ENCODE measurements at places on chromosomes 5 and 9.
A peak's percentile ranks its signal among the peaks of the same experiment; 100 is the strongest.

- peak; percentile 6 for DNase-seq
Measured at GRCh38 chr5:33936004-33936380, 194 bp upstream of the RXFP3 start.

- no peak for DNase-seq
Measured at GRCh38 chr9:118596374-118597015, 772.7 kb downstream of the BRINP1 start.

GRCh38 chr5:180976518-180976917 lies 12.1 kb upstream of the BTNL3 start:
- no peak for DNase-seq

DNA sequence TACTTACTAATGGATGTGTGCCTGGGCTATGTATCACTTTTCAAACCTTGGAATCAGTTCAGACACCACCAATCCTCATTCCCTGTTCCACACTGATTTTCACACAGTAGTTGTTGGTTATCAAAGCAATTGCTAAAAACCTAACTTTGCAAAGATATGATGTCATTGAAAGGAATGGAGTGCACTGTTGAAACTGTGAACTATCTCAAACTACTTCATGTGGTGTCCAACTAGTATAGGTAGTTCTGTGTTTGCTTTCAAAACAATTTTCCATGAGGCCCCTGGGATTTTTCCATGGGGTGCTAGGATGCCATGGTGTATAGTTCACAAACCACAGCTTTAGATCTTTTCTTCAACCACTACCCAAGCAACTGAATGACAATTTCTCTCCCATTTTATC lies 17.8 kb downstream of the INIP start:
- DNase-seq = no peak

DNA sequence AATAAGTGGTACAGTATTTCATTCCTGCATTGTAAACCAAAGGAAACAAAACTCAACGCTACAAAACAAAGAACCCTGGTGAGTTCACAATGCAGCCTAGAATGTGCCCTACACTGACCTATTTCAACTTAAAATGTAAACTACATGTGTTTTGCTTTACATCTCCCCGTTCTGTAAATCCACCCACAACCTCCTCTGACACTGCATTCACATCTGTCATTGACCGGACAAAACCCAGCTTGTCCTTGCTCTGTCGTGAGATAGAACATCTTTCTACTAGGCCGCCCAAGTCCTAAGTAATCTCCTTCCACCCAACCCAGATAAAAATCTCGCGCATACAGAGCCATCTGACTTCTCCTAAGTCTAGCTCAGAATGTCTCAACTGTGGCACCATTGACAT lies 6.1 kb upstream of the VLDLR start:
- no peak for DNase-seq

- DNase-seq = no peak
Measured at GRCh38 chr5:149267241-149267973, 4.3 kb upstream of the AFAP1L1 start.

- no peak for DNase-seq
Measured at GRCh38 chr5:24491490-24491889, 153.3 kb downstream of the CDH10 start.

DNA sequence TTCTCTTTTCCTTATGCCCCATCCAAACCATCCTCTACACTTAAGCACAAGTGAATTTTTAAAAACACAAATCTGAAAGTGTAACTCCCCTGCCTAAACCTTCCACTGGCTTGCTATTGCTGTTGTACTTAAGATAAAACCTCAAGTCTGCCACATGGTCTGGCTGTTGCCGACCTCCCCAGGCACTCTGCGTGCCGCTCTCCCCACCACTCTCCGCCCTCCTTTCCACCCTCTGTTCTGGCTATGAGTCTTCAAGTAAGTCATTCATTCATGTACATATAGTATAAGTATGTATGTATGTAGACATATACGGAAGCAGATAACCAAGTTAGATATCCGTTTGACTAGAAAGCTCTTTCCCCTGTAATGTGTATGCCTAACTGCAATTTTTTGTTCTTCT lies 94.7 kb upstream of the ANKRD55 start:
- peak; percentile 57 for DNase-seq

DNA sequence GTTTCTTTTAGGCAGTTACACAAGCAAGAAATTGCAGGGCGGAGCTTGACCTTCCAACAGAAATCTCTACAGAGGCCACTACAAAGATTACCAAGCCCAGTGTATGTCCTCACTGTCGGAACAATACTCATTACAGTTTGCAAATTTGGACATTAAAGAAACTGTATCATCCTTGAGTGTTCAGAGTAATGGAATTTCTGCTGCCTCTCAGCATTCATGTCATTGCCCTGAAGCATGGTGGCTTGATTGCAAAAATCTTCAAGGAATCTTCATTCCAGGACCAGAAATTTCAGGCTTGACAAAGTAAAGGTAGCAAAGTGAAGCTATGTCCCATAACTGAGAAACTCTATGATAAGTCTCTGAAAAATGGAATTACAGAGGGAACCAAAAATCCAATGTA lies 134.6 kb upstream of the MAP3K1 start:
- DNase-seq = no peak

DNA sequence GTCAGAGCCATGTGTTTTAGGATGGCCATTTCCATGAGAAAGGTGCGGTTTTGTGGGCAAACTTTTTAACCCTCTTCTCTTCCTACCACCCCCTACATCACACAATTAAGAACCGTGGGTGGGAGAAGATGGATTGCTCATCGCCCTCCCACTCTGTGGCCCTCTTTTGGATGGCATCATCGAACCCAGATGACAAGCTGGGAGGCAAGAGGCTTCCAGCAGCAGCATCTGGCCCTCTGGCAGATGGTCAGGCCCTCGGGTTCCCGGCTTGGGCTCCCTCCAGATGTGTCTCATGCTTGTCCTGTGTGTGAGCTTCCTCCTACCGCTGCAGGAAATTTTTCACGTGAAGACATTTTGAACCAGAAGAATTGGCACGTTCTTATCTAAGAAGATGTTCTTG lies 199.9 kb downstream of the EBF1 start:
- DNase-seq = no peak

DNA sequence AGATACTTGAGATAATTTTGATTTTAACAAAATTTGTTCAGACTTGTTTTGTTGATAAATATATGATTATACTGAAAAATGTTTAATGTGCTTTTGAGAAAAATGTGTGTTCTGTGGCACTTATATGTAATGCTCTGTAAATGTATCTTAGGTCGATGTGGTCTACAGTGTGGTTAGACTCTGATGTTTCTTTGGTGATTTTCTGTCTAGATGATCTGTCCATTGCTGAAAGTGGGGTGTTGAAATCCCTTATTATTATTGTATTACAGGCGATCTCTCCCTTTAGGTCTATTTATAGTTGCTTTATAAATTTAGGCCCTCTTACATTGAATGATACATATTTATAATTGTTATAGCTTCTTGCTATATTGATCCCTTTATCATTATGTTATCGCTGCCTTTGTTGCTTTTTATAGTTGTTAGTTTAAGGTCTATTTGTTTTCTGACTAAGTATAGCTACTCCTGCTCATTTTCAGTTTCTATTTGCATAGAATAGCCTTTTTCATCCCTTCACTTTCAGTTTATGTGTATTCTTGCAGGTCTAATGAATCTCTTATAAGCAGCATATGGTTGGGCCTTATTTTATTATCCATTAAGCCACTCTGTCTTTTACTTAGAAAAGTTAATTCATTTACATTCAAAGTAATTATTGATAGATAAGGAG lies 124.3 kb downstream of the MRPS30 start:
- DNase-seq = no peak

DNA sequence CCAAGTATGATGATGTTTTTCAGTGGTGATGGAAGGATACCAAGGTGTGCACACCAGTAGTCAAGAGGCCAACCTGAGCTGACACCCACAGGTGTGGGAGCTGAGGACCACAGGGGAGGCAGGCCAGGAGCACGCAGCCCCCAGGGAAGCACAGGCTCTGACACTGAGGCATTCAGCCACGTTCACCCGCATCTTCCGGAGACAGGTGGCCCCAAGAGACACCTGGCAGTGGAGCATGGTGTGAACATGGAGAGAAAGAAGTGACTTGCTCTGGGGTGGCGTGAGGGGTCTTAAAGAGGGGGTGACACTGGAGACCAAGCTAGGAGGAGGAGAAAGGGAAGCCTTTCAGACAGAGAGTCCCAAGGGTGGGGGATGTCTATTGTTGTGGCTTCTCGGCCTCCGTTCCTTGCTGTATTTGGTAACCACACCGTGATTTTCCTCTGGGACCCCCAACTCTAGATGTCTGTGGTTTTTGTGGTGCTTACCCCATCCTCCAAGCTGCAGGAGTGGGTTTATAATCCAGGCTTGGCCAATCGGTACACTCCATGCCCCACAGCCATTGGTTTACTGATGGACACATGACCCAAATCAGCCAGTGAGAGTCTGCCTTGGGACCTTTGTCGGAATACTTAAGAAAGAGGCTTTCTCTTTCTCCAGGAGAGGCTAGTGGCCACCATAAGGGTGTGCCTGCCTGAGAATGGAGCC lies 84.6 kb downstream of the HRH2 start:
- no peak for DNase-seq

GRCh38 chr9:129968690-129969485 lies 74.1 kb downstream of the FNBP1 start:
- no peak for DNase-seq

- no peak for DNase-seq
Measured at GRCh38 chr5:140977003-140977402, 10.7 kb downstream of the PCDHAC2 start.

GRCh38 chr9:131329241-131329641 lies 39.7 kb downstream of the PLPP7 start:
- no peak for DNase-seq

DNA sequence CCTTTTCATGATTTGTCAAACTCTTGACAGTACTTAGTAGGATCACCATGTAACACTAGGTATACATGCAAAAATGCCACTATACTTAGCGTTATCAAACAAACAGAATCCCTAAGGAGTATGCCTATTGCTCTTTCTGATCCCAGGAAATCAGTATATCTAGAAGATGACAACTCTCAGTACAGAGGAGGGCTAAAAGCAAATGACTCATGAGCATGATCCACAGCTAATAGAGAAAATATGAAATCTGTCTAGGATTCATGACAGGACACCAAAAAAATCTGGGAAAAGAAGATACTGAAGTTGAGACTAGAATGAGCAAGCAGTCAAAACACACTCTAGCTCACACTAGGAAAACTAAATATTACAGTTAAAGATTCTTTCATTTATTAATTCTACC lies 89.2 kb downstream of the RAPGEF6 start:
- no peak for DNase-seq

DNA sequence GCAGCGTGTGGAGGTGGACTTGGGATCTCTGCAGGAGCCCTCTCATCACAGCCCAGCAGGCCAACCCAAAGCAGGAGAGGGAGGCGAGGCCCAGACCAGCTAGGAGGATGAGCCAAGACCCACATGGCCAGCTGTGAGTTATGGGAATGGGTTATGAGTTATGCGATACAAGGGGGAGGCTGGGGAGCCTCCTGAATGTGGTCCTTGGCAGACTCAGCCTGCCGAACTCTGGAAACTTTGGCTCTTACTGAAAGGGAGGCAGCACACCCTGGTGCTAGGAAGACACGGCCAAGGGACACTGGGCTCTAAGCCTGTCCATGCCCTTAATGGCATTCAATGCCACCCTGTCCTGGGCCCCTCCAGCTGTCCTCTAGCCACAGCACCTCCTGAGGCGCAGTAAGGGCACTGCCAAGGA lies 7.7 kb upstream of the VAV2 start:
- no peak for DNase-seq

DNA sequence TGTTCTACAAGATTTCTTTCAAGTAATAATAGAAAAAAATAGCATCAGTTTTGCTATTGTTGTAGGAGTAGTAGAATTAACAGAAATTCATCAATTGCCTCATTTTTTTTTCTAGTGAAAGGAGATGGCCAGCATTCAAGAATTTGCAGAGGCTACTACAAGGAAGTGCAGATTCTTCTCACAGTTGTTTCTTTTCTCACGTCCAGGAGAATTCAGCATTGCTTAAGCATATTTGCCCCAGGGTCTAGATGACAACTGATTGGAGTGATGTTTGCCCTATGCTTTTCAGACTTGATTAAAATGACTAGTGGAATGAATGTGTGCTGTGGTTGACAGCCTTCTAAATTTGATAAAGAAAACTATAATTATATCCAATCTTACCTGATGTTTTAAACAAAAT lies 46.6 kb upstream of the SLC12A2 start:
- DNase-seq = no peak

- no peak for DNase-seq
Measured at GRCh38 chr5:166596043-166596442, 1695.4 kb upstream of the WWC1 start.

DNA sequence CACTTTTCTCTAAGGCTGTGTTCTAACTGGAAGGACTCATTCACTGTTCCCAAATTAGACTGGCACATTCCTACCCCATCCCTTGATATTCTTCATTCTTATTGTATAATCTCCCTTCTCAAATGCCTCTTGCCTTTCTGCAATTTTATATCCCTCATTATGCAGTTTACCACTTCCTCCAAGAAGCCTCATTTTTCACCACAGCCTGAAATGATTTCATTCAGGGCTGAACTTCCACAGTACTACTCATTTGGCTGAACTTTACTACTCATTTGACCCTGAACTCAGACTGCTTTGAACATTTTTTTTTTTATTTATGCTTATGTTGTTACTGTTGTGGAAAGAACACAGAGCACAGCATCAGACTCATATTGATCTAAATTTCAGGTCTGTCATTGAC lies 32.7 kb downstream of the GRIA1 start:
- no peak for DNase-seq

- no peak for DNase-seq
Measured at GRCh38 chr9:8858596-8859161, 1059.1 kb upstream of the DMAC1 start.

- no peak for DNase-seq
Measured at GRCh38 chr9:115525111-115526058, 407.4 kb upstream of the TNC start.

GRCh38 chr9:109683521-109683920 lies 96.5 kb upstream of the PALM2AKAP2 start:
- no peak for DNase-seq

GRCh38 chr5:101929628-101930027 lies 366.5 kb downstream of the SLCO4C1 start:
- no peak for DNase-seq

GRCh38 chr9:124214596-124215367 lies 43.0 kb upstream of the NEK6 start:
- no peak for DNase-seq

DNA sequence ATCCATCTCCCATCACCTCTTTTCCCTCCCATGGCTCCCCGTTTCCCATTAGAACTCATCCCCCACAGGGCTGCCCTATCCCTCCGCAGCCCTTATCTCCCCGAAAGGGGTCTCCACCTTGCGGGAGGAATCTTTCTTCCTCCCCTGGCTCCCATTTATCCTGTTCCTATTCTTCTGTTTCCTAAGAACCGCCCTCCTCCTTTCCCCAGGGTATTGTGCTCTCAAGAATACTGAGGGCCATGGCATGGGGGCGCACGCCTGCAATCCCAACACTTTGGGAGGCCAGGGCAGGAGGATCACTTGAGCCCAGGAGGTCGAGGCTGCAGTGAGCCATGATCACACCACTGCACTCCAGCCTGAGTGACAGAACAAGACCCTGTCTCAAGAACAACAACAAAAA lies 665 bp downstream of the CD72 start:
- DNase-seq = no peak

- no peak for DNase-seq
Measured at GRCh38 chr5:175264406-175264805, 179.6 kb downstream of the DRD1 start.
